ENCODE measurements at places on chromosomes 7 and 10. TPM values are rescaled to one million over a fixed set of nuclear protein-coding genes. Genes with fewer than 3 reads are reported as not detected.

GRCh38 chr10:789831-790701 is 100.6 kb upstream of the DIP2C start:
- DNase-seq: no peak

Gene ITIH5
- total RNA-seq: not detected

DNA sequence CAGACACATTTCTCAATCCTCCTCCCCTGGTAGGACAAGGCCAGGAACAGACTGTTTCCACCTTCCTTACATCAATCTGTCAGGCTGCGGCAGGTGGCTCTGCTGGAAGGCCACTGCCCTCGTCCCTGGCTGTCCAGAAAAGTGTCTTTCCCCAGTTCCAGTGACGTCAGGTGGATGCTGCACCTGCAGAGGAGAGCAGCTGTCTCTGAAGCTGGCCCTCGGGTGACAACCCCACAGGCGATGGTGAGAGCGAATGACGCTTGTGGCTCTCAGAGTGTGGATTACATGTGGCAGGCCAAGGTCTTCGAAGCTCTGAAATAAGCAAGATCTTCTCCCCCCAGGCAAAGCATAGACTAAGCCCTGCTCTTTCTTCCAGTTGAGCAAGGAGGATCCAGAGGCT is 146.9 kb upstream of the RET start:
- no peak for DNase-seq

GRCh38 chr10:52664629-52665028 is 108.0 kb downstream of the MBL2 start:
- DNase-seq: no peak

Gene PDK4
- total RNA-seq: 0.71 TPM

GRCh38 chr7:12578930-12579640 is 8.6 kb downstream of the SCIN start:
- DNase-seq: no peak

DNA sequence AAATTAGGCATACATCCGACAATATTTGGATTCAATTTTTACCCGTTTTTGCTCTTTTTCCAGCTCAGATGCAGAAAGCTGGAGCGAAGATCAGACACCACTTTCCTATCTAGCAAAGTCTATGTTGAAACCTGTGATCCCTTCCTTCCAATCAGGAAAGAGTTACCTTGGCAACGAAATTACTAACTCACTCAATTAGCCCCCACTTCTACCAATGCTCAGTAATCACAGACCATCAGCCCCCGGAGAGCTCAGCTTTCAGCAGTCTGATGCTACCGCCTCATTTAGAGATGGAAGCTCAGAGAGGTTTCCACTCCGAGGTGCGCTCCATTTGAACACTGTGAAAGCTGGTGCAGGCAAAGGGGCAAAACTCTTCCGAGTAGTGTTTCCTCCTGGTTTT is 6.7 kb downstream of the FRAT1 start:
- DNase-seq: no peak

DNA sequence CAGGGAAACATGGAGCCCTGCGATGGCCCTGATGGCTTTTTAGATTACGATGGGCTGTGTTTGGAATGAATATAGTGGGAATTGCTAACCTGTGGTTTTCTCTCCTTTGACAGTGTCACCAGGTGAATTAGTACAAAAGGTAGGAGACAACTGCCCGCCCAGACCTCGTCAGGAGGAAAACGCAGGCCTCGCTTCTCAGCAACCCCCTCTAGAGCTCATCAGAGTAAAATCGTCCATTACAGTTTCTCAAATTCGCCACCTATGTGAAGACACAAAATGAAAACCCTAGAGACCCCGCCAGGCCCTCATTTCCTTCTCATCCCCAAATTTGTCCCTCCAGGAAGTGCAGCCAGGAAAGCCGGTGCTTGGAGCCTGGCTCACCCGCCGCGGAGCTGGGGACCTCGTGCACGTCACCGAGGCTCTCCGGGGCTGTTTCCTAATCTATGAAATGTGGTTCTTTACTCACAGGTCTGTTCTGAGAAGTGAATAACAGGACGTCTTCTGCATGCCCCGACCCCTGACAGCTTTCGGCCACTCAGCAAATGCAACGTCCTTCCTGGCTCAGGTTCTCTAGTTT is 143.7 kb downstream of the VIPR2 start:
- DNase-seq: no peak

DNA sequence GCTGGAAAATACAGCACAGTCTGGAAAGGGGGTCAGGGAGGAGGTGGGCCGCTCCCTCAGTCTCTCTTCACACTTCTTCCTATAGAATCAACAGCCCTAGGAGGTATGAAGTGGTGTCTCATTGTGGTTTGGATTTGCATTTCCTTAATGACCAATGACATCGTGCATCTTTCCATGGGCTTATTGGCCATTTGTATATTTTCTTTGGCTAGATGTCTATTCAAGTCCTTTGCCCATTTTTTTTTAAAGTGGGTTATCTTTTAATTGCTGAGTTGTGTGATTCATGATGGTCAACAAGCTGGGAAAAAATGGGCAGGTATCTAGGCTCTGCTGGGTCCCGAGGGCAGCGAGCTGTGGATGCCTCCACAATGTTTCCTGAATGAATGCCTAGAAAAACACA is 29.1 kb downstream of the TMEM130 start:
- peak; percentile 93 for DNase-seq

DNA sequence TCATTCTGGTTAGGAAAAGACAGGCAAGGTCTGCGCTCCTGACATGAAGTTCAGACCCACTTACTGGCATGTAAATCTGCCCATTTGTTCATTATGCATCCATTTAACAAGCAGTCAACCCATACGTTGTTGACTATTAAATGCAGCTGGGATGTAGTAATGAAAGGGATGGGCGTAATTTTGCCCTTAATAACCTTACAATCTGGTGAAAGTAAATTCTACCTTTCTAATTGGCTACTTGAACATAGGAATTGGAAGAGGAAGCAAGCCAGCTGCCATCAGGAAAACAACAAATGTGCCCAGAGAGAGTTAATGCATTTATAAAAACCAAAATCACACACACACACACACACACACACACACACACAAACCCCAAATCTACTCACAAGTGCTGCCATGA is 170.2 kb upstream of the PITRM1 start:
- DNase-seq: no peak

Data from Daoy (cell line).